Activated CD4-positive, alpha-beta T cell treated with anti-CD3 and anti-CD28 coated beads, Interleukin-2, amount 10 ng/mL, durations not matched to agents 7 days and 5 days (primary cell): ENCODE measurements at places on chromosomes 7 and 10. TPM values are rescaled to one million over a fixed set of nuclear protein-coding genes. Genes with fewer than 3 reads are reported as not detected.

The SPDYE8 gene
- not detected for total RNA-seq

The C10orf67 gene
- total RNA-seq = not detected

The NKX6-2 gene
- total RNA-seq = not detected

- H3K4me3 ChIP-seq = no peak overlapping the region
- no peaks in the 10 kb centered on the region for H3K27me3 ChIP-seq
- H3K4me1 ChIP-seq = peaks cover 6% of the 10 kb centered on the region
- H3K27ac ChIP-seq = no peak overlapping the region
These were observed 106.7 kb downstream of the CUX1 start for GRCh38 chr7:101924171-101924570.

- no peak for DNase-seq
- H3K4me3 ChIP-seq = no peak overlapping the region
- no peaks in the 10 kb centered on the region for H3K27me3 ChIP-seq
- H3K27ac ChIP-seq = no peak overlapping the region
These were observed 105.7 kb upstream of the SHH start for GRCh38 chr7:155917836-155918430.

DNA sequence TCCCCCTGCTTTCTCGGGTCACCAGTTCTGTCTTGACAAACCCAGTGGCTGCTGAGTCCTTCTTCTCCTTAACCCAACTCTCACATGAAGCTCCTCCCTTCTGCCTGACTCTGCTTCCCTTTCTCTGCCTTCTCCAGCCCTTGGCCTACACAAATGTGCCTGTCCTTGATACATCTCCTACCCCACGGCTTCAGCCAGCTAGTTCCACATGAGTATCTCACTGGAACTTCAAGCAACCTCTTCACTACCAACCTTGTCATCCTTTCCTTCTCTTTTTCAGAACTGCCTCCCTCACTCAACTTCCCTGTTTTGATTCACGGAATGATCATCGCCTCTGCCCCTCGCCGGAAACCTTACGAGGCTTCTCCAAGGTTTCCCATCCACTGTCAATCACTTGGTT lies 55.9 kb downstream of the PDIA4 start:
- no peak for DNase-seq
- no peak overlapping the region for H3K4me3 ChIP-seq
- no peaks in the 10 kb centered on the region for H3K27me3 ChIP-seq
- H3K27ac ChIP-seq = no peak overlapping the region
- no peaks in the 10 kb centered on the region for H3K36me3 ChIP-seq

- H3K4me3 ChIP-seq = no peak overlapping the region
- H3K27ac ChIP-seq = no peak overlapping the region
- H3K36me3 ChIP-seq = no peaks in the 10 kb centered on the region
- no peak for DNase-seq
These were observed 180.4 kb downstream of the RNF133 start for GRCh38 chr7:122518488-122518887.

GRCh38 chr10:78331391-78331922 lies 297.8 kb downstream of the RPS24 start:
- peaks cover 3% of the 10 kb centered on the region for H3K27me3 ChIP-seq
- no peak overlapping the region for H3K27ac ChIP-seq
- H3K4me1 ChIP-seq = no peaks in the 10 kb centered on the region
- peaks cover 2% of the 10 kb centered on the region for H3K36me3 ChIP-seq
- H3K4me3 ChIP-seq = no peak overlapping the region

GRCh38 chr10:49115796-49116508 lies 630 bp upstream of the VSTM4 start:
- H3K4me3 ChIP-seq = no peak overlapping the region
- H3K27me3 ChIP-seq = peaks cover 47% of the 10 kb centered on the region
- no peak for DNase-seq
- H3K36me3 ChIP-seq = no peaks in the 10 kb centered on the region
- H3K27ac ChIP-seq = no peak overlapping the region
- H3K4me1 ChIP-seq = peaks cover 7% of the 10 kb centered on the region

DNA sequence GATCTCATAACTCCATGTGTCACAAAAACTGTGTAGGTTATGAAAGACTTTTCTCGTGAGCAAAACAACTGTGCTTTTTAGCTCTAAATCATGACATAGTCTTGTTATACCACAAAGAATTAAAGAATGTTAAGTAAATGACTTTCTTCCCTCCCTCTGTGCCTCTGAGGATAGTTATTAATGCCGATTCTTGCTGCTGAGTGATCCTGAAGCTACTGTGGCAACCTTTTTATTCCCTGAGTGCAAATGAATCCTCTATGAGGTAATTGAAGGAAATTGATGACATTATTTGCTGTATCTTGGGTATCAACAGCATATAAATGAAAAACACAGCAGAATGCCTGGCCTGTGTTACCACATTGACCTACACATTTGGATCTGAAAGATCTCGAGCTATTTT lies 142.2 kb upstream of the HDAC9 start:
- no peaks in the 10 kb centered on the region for H3K27me3 ChIP-seq
- no peaks in the 10 kb centered on the region for H3K36me3 ChIP-seq
- H3K4me1 ChIP-seq = peaks cover 7% of the 10 kb centered on the region
- no peak overlapping the region for H3K27ac ChIP-seq

DNA sequence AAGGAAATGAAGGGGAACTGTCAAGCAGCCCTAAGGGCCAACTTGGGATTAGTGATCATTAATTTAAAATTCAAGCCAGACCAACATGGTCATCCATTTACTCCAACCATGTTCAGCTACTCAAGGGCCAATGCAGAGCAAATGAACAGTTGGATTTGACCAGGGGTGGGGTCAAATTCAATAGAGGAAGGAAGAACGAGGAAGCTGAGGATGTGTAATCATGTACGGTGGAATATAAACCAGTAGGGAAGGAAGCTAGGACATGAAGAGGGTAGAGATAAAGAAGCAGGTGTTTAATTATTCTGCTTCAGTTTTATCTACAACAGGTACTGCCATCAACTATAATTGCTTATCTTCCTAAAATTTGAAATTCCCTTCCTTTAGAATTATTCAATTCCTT lies 81.6 kb downstream of the HIBADH start:
- H3K36me3 ChIP-seq = no peaks in the 10 kb centered on the region
- H3K27me3 ChIP-seq = no peaks in the 10 kb centered on the region
- no peak overlapping the region for H3K27ac ChIP-seq
- H3K4me1 ChIP-seq = no peaks in the 10 kb centered on the region

DNA sequence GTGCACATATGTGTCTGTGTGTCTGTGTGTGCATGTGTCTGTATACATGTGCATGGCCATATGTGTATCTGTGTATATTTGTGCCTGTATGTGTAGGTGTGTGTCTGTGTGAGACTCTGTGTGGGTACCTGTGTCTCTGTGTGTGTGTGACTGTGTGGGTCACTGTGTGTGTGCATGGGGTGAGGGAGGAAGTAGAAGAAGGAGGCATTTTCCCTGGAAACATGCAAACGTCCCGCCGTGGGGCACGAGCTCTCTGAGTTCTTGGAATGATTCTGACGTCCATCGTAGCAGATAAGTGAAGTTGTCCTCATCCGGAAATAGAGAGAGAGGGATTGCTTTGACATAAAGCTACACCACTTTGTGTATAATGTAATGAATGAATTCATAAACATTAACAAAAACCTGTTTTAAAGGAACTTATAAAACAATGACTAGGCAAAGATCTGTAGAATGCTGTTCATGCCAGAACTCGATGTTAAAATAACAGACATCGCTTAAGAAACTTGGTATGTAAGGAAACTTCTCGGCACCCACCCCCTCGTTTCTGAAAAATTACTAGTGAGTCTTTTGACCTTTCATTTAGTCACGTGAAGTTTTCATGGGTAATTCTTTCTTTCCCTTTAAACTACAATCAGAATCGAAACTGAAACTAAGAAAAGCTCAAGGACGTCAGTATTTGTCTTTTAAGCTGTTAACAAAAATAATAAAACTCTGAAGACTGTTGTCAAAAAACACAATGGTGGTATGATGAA lies 43.6 kb upstream of the KLF6 start:
- peaks cover 50% of the 10 kb centered on the region for H3K4me1 ChIP-seq
- no peaks in the 10 kb centered on the region for H3K36me3 ChIP-seq
- peak overlapping the region; percentile 91 for H3K27ac ChIP-seq
- H3K4me3 ChIP-seq = peak overlapping the region; percentile 63
